ENCODE measurements at places on chromosomes 6 and 20.

GRCh38 chr6:43819958-43820357 lies 49.9 kb downstream of the VEGFA start:
- no peak for DNase-seq

GRCh38 chr6:47403801-47404200 lies 73.8 kb upstream of the CD2AP start:
- DNase-seq, result no peak

GRCh38 chr6:2055143-2055542 lies 190.3 kb downstream of the GMDS start:
- DNase-seq, result no peak

DNA sequence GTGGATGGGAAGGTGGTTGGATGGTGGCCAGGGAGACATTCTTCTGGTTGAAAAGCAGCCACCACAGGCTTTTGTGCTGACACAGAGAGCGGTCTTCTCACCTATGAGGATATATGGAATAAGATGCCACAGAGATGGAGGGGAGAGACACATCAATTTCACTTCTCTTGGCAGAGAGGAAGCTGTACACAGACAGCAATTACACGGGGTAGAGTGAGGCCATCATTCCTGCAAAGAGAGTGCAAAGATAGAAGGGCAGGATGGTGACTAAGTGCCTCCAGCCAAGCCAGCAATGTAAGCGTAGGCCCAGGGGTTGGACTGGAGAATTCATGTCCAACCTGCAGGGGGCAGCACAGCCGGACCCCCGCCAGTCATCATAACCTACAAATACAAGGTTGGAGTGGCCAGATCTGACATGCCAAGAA lies 56.4 kb downstream of the NRN1 start:
- DNase-seq, result peak; percentile 6

GRCh38 chr6:90216072-90216977 lies 80.3 kb downstream of the BACH2 start:
- DNase-seq, result no peak

DNA sequence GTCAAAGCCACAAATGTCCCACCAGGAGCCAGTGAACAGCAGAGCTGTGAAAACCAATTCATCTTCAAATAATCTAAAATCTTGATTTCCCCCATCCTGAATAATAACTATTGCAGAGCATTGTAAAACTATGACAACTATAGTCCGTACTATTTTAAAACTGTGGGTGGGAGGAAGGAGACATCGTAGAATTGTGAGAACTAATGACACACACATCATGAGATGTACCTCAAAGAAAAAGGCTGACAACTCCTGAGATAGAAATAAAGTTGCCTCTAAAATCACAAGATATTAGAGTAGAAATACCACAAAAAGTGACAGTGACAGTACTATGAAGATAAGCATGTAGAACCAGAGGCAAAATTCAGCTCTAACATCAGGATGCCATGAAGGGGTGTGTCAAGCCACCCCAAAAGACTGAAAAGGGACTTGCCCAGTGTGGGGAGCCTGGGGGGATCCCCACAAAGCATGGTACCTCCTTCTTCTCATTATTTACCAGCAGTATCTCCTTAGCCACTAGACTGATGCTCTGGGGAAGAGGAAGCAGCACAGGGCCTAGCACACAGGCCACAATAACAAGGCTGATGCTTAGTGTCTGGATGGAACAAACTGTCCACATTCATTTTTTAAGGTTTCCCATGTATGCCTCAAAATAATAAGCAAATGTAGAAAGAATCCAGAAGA lies 13.4 kb downstream of the NAPB start:
- no peak for DNase-seq

- DNase-seq, result no peak
Observed at GRCh38 chr6:110491644-110492317, 15.4 kb upstream of the SLC22A16 start.

DNA sequence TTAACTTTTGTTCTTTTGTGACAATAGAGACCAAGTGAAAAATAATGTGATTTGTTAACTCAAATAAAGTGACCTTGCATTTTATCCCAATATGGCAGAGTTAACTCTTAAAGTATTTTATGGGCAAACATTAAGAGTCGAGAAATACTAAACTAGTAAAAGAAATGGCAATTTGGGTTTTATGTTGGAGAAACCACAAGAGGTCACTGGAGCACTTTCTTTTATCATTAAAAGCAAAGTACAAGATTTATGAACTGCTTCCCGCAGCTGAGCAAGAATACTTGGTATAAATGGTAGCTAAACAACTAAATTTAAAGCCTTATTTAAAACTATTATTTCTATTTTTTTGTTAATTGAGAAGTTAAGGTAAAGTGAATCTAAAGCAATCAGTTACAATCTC lies 33.5 kb upstream of the MCM9 start:
- DNase-seq, result no peak

GRCh38 chr6:14305624-14306023 lies 188.1 kb downstream of the CD83 start:
- no peak for DNase-seq

DNA sequence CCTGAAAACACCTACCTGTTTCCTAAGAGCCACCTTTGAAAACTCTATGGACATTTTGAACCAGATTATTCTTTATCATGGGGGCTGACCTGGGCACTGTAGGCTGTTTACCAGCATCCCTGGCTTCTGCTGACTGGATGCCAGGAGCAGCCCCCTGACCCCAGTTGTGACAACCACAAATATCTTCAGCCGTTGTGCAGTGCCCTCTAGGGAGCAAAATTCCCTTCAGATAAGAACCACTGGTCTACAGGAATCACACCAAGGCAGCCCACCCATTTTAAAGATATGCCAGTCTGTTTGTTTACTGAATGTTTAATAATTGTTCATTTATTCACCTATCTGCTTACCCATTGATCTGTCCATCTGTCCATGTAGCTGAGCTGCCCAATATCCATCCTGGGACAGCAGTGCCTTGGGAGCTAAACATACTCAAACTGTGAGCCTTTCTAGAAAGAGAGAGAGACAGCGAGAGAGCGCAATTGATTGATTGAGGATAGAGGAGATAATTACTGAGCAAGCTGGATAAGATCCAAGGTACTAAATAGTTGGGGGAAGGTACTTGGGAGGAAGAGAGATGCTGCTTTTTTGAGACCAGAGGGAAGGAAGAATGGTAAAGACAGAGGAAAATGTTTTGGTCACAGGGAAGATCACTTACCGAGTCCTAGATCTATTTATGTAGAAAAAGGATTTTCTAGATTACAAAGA lies 276.8 kb downstream of the NRN1 start:
- DNase-seq, result no peak

DNA sequence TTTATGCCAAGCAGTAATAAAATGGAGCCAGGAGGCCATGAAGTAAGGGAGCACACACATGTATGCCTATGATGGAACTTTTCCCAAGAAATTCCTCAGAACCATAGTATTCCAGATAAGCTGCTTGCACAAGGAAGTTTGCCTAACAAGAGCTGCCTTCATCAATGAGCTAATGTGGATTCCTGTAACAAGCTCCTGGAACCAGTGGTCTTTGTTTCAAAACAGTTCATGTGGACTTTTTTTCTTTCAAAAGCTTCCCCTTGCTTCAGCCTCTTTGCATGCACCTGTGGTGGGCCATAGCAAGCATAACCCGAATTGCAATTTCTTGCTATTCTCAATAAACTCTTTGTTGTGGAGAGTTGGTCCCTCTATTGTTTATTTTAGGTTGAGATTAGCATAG lies 359.6 kb downstream of the UTRN start:
- no peak for DNase-seq

GRCh38 chr6:20096536-20096935 lies 115.7 kb downstream of the MBOAT1 start:
- no peak for DNase-seq

DNA sequence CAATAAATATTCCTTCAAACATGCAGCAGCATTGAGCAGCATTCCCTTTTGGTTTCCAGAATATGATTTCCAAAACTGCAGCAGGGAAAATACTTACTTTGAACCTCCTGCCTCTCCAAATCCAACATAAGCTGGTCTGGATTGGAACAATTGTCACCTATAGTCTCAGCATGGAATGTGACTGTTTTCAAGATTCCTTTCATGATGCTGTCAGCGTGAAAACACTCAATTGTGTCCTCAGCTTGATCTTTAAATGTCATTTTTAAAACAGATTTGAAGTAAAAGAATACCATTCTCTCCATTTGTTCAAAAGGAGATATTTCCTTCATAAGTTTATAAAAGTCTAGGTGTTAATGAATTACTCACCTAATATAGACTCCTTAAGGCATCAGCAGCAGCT lies 993.9 kb downstream of the EYS start:
- no peak for DNase-seq

- no peak for DNase-seq
Observed at GRCh38 chr20:49742948-49743347, 29.3 kb upstream of the B4GALT5 start.

DNA sequence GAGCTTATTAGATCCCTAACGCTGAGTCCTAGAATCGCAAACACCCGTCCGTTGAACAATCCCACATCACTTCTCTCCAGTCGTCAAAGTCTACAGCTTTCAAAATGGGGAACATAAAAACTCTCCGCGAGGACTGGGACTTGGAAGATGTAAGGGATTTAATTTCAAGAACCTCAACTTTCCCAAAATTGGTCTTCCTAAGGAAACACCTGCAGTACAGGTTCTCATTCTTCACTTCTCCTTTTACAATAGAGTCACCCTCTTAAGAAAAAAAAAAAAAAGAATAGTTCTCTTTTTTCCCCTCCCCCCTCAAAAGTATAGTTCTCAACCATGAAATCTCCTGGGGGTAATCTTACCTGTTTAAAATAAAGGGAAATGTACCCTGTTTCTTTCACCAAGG lies 6.6 kb upstream of the ZBTB22 start:
- DNase-seq, result no peak

DNA sequence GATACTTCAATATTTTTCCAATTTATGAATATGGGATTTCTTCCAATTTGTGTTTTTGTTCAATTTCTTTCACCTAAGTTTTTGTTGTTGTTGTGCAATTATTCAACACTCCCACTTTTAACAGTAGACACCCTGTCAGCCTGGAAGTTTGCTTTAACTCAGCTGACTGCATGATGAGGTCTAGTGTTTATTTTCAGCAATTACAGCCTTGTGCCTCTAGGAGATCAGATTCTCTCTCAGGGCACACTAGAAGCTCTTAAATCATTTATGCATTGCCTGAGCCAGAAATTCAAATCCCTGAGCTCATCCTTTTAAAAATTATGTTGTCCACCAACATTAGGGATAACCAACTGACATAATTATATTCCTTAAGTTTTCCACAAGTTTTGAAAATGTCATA lies 85.7 kb downstream of the MRAP2 start:
- no peak for DNase-seq

DNA sequence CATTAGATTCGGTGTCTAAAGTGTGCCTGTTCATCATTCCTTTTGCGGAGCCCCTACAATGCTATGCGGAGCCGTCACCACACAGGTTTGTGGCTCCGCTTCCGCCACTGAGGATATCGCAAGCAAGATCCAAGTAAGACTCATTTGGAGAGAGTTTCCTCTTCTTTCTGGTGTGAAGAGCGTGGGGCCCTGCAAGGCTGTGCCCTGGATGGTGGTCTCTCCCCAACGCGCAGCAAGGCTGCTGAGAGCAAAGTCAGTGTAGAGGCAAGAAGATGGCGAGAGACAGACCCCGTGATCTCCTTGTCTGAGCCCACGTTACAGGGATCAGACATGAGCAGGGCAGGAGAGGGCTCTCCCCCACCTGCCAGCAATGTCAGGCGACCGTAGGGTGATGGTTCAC lies 96.3 kb upstream of the AFDN start:
- no peak for DNase-seq

- DNase-seq, result no peak
Observed at GRCh38 chr6:63516186-63516944, 55.9 kb upstream of the LOC128125822 start.

GRCh38 chr6:163635731-163636364 lies 221.3 kb downstream of the QKI start:
- DNase-seq, result no peak

- no peak for DNase-seq
Observed at GRCh38 chr6:11947575-11947974, 64.5 kb upstream of the HIVEP1 start.

- DNase-seq, result no peak
Observed at GRCh38 chr6:20755631-20756030, 221.4 kb downstream of the CDKAL1 start.

DNA sequence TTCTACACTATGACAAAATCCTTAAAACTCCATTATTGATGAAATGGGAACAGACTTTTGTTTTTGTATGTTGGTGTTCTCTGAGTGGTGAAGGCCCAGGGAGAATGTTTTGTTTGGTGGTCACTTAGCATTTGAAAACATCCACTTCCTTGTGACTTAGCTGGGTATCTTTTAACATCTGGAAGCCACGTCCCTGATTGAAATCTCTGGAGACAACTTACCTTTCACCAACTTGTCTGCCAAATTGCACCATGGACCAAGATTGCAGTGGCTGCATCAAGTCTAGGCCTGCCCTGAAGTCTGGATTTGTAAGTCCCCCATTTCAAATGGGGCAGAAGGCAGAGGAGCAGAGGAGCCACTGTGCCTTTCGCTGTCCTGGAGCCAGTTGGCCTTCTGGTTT lies 534 bp upstream of the EFCAB8 start:
- no peak for DNase-seq

- DNase-seq, result no peak
Observed at GRCh38 chr6:28311139-28311823, 24.7 kb downstream of the ZSCAN31 start.

- no peak for DNase-seq
Observed at GRCh38 chr6:36633370-36633769, 39.2 kb downstream of the SRSF3 start.

- peak; percentile 9 for DNase-seq
Observed at GRCh38 chr6:110999634-111000270, 17.9 kb downstream of the RPF2 start.

DNA sequence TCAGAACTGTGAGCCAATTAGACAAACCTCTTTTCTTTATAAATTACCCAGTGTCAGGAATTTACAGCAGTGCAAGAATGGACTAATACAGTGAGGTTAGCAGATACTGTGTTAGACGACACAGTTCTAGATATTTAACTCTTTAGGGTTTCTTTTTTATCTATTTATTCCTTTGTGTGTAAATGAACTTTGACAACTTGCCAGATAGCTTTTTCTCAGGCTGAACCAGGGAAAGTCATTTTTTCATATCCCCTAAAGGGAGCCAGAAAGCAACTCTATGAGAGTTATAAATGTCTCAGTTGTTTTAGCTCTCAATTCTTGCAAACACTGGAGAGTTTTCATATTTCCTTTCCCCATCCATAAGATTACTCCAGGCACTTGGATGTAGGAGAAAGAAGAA lies 277.3 kb downstream of the PHF3 start:
- DNase-seq, result no peak

- DNase-seq, result no peak
Observed at GRCh38 chr6:107491138-107491609, 1.3 kb downstream of the SOBP start.

- DNase-seq, result no peak
Observed at GRCh38 chr20:54366669-54367344, 108.6 kb upstream of the DOK5 start.
